ENCODE measurements at places on chromosomes 16 and 17.

DNA sequence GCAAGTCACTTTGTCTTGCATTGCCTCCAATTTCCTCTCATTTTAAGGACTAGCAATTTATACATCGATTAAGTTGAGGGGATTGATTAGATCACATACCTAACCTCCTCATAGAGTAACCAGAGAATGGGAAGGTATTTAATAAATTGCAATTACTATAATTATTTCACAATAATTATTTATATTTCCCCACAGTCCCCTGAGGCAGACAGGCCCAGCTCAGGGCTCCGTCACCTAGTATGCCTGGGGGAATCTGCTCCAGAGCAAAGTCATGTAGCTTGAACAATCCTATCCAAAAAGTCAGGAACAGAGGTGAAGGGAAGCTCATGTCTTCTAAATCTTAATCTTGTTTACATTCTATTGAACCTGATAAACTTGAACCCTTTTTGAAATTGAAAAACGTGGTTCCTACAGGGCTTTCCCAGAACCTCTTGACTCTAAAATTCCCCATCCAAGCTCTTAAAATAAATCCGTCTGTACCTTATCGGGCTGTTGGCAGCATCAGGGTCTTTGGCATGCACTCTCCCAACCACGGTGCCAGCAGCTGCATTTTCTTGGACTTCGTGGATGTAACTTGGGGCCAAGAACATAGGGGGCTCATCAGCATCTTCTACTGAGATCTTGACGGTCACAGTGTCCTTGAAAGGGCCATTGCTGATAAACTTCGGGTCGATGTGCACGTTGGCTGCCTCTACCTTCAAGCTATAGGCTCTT, 140.1 kb downstream of the CDH11 start:
- DNase-seq: no peak

DNA sequence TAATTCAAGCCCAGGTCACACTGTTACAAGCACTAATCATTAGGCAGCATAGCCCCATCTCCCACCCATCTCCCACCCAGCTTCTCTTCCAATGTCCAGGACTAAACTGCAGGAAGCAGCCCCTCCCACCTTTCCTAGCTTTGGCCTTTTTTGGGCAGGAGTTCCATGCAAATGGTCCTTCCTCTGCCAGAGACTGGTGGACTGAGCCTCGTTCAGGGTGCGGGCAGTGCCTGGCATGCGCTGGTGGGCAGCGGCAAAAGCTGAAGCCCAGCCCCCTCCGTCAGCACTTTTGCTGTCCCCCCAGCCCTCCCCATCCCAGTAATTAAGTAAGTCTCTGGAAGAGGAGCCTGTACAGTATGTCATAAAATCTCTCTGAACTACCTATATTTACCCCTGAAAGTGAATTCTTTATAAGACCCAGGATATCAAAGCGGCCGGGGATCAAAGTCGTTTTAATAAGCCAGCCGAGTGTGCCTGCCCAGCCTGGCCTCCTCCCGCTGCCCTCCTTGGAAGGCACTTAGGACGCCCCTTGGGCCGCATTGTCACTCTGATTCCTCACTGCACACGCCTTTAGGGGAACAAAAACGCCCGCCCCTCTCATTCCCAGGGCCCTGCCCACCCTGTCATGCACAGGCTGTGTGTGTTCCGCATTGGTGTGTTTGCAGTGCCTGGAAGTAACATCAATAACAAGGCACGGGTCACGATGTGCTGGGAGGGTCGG, 109.9 kb downstream of the IRX5 start:
- DNase-seq: no peak

DNA sequence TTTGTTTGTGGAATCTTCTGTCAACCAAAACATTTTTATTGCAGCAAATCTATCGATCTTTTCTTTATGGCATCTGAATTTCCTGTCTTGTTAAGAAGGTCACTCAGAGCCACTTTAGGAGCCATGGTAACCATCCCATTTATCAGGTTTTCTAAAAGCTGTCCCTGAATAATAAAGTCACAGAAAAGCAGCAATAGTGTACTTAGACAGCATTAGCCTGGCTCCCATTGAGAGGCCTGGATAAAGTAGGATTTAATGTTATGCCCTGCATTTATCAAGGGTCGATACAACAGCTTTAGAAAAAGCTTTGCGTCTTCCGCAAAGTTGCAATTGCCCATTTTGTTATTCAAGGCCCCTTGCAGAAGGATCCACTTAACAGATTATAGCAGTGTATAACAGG, 10.1 kb upstream of the CD300LF start:
- no peak for DNase-seq

DNA sequence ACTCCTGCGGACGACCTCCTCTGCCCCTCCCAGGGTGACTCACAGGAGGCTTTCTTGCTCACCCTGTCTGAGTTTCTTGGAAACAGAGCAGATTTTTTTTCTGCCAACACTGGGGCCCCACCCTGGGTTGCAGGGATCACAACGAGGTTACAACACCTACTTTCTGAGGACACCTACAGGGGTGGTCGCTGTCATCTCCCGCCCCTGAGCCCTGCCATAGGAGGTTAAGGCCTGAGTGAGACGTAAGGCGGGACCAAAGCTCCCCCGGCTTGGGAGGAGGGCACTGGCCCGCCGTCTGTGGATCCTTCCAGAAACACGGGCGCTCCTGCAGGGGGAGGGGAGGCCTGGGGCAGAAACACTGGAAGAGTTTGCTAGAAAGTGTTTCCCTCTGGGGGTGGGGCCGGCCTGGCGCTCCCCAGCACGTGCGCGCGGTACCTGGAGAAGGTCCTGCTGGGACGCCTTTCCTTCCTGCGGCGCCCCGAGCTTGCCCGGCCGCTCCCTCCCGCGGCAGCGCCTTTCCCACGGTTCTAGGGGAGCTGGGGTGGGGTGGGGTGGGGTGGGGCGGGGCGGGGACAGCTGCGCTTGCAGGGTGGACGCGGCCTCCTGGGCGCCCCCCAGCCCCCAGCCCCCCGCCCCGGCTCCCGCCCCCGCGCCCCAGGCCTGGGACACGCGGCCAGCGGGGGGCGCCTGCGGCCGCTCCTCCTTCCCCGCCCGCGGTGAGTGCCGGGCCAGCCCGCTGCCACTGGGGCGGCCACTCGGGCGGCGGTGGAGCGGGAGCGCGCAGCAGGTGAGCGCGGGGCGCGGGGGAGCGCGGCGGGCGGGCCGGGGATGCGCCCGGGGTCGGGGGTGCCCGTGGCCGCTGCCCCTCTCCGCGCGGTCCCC, 20.7 kb upstream of the ADCY7 start:
- DNase-seq: peak; percentile 63
